ENCODE measurements at places on chromosomes 12 and 14.

DNA sequence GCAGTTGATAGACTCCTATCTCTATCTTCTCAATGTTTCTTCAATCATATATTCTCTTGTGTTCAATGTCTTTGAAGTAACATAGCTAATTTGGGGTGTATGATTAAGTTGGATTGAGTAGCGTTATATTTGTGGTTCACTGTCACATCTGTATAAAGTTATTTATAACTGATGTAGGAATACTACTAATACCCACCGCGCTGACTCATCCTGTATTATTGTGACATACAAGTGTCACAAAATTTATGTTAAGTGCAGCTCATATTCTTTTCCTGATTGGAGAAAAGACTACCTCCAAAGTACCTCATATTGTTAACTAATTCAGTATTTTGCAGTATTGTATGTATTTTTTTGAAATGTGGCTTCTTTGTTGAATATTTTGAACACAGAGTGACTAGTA, 940.8 kb downstream of the SLC6A15 start:
- DNase-seq, result no peak

DNA sequence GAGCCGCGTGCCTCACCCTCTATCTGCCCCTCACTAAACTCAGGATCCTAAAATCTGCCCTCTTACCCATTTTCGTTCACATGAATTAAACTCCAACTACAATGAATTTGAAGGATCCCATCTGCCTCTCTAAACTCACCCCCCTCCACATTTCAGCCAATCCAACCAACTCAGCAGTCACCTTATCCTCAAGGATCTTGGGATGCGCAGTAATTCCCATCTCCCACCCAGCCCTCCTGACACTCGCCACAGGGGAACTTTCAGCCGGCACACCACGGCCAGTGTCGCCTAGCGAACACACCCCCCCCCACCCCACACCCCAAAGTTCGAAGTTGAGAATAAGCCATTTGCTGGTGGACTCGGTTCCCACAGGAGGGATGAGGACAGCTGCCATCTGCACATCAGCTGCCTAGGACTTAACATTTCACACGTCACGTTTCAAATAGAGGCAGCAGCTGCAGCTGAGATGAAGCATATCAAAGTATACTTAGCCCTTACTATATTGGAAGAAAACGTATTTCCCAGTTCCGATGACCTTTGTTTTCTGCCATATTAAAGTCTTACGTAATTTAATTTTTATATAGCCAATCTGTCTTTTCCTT, 8.7 kb upstream of the SELPLG start:
- no peak for DNase-seq

DNA sequence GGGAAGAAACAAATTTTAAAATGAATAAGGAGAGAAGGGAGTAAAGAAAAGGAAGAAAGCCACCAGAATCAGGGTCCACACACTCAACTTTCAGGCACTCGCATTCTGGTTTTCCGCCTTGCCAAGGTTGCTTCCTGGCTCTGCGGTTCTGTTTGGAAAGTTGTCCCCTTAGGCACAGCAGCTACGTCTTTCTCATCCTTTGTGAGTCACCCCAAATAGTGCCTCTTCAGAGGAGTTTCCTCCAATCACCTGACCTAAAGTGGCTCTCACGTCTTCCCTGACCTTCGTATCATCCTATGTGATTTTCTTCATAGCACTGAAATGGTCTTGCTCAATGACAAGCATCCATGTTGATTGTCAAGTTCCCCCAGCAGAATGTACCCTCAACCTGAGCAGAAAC, 99.5 kb upstream of the TMCC3 start:
- no peak for DNase-seq

- DNase-seq, result no peak
Measured at GRCh38 chr12:103175625-103176024, 218.2 kb downstream of the ASCL1 start.

DNA sequence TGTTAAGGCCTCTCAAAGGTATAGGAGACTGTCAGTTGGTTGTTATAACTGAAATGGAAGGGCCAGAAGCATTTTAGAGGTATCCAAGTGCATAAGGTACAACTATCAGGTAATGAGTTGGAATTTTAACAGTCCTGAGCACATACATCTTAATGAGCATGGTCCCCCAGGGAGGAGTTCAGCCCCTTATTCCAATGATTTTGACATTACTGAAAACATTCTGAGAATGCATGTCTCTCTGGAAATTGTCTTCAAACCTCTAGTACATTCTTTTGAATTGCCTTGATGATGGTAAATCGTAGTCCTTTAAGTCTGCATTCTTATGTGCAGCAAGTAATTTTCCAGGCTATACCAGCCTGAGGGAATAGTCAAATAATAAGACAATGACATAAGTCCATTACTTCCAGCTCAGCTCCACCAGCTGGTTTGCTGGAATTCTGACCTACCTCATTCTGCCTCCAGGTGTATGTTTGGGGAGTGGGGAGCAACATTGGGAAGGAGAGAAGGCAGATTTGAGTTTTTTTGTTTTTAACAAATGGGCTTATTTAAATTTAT, 239.2 kb downstream of the MSRB3 start:
- DNase-seq, result no peak

GRCh38 chr14:89303456-89304435, 113.3 kb downstream of the FOXN3 start:
- DNase-seq, result peak; percentile 43

GRCh38 chr12:1319212-1319611, 275.2 kb downstream of the FBXL14 start:
- DNase-seq, result no peak

- DNase-seq, result no peak
Measured at GRCh38 chr12:28933864-28934527, 215.1 kb upstream of the FAR2 start.

GRCh38 chr12:45231515-45232145, 15.7 kb downstream of the ANO6 start:
- DNase-seq, result no peak

- DNase-seq, result no peak
Measured at GRCh38 chr14:25896777-25897176, 701.1 kb downstream of the NOVA1 start.

DNA sequence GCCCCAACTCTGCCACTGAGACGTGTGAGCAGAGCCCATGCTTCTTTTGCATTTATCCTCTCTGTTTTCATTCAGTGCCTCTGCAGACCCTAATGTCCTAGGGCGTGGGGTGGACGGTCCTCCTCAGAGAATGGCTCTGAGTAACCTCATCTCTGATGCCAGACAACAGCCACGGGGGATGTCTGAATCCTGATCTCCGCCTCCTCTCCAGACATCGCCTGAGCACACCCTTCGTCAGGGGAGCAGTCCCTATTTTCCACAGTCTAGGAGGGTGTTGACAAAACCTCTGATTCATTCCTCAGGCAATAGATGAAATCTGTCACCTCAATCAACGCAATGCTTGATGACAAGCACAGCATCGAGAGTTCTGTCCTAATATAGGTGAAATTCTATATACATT, 109.2 kb upstream of the DYRK2 start:
- DNase-seq, result no peak

- DNase-seq, result no peak
Measured at GRCh38 chr12:47378222-47378582, 298.4 kb upstream of the AMIGO2 start.

- DNase-seq, result no peak
Measured at GRCh38 chr12:93612776-93613175, 40.3 kb downstream of the SOCS2 start.

DNA sequence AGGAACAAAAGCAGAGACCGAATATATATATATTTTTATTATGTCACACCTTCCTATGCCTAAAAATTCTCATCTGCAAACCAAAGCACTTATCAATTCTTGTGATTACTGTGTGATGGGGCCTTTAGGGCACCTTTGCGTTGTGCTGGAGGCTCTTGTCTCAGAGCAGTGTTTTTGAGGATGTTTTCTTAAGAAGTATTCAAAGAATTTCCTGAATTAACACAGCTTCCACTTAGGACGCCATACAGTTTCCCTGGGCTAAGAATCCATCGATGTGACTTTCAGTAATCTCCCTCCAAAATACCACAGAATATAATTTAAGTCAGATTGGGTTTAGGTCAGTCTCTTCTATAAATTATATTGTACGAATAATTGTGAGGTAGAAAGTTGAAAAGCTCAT, 22.0 kb upstream of the HIF1A start:
- DNase-seq, result no peak

GRCh38 chr14:63209160-63209559, 4.9 kb downstream of the RHOJ start:
- no peak for DNase-seq

- no peak for DNase-seq
Measured at GRCh38 chr12:123153906-123154305, 3.0 kb upstream of the PITPNM2 start.

GRCh38 chr14:75306927-75307699, 28.5 kb downstream of the FOS start:
- no peak for DNase-seq

- peak; percentile 65 for DNase-seq
Measured at GRCh38 chr14:105315211-105315721, 718 bp downstream of the PACS2 start.

GRCh38 chr14:54929556-54929955, 26.9 kb upstream of the GCH1 start:
- no peak for DNase-seq

DNA sequence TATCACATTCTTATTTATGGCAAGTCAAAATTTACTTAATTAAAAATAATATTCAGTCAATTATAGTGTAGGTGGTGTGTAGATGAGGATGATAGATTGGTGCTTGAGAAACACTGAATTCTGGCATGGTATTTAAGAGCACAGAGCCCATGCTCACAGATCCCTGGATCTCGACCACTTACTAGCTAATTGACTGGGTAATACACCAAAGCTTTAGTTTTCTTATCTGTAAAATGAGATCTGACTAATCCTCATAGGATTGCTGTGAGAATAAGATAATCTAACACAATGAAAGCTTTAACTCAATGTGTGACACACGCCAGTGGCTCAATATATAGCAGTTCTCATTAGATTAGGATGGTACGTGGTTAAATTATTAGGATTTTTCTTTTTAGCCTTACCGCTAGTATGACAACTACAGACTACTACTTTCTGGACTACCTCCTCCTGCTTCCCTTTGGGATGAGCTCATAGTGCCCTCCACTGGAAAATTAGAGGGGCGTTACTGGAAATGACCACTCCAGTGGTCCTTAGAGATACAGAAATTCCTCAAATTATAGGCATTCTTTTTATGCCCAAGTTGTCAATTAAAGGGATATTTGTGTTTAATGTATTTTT, 482.8 kb upstream of the TBX3 start:
- DNase-seq, result no peak

GRCh38 chr12:66191547-66192126, 2.6 kb downstream of the IRAK3 start:
- DNase-seq, result no peak

- DNase-seq, result no peak
Measured at GRCh38 chr12:43736927-43737440, 21.6 kb downstream of the PUS7L start.

DNA sequence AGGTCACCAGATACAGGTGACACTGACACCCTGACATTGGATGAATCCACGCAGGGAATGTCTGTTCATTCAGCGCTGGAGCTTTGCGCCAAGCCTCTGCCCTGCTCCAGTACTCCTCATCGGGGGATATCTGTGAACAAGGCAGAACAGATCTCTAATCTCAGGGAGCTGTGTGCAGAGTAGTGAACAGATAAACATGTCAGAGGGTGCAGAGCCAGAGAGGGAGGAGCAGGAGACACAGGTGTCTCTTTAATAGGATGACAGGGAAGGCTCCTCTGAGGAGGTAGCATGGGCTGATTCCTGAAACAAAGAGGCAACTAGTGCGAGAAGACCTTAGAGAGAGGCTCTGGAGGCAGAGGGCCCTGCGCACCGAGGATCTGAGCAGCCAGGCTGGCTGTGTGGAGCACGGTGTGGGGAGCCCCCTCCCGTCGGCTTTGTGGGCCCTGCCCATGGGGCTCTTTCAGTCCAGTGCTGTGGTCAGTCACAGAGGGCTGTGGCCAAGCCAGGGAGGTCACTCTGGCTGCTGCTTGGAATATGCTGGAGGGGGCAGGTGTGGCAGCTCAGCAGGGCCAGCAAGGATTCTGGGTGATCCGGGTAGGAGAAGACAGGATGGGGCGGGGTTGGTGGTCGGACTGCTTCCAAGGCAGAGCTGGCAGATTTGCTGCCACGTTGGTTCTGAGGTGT, 55.6 kb downstream of the TECPR2 start:
- no peak for DNase-seq

- no peak for DNase-seq
Measured at GRCh38 chr12:113892556-113892955, 73.6 kb downstream of the RBM19 start.

- DNase-seq, result no peak
Measured at GRCh38 chr12:117574655-117575054, 213.2 kb upstream of the NOS1 start.

DNA sequence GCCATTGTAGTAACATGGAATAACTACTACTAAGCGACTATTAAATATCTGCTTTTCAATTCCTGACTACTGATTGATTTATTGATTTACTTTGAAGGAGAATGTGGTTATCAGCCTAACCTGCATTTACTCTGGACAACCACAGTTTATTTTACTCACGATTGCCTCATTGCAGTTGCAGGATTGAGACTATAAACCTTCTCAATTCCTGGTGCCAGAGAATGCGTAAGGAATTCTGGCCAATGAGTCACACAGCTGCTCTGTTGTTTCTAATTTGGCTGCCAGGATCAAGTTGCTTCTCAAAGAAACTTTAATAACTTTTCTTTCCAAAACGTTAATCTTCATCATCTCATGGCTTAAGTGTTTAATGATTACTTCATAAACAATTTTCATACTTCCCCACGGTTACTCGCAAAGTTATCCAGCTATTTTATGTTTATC, 13.1 kb upstream of the TMTC1 start:
- DNase-seq, result peak; percentile 16

DNA sequence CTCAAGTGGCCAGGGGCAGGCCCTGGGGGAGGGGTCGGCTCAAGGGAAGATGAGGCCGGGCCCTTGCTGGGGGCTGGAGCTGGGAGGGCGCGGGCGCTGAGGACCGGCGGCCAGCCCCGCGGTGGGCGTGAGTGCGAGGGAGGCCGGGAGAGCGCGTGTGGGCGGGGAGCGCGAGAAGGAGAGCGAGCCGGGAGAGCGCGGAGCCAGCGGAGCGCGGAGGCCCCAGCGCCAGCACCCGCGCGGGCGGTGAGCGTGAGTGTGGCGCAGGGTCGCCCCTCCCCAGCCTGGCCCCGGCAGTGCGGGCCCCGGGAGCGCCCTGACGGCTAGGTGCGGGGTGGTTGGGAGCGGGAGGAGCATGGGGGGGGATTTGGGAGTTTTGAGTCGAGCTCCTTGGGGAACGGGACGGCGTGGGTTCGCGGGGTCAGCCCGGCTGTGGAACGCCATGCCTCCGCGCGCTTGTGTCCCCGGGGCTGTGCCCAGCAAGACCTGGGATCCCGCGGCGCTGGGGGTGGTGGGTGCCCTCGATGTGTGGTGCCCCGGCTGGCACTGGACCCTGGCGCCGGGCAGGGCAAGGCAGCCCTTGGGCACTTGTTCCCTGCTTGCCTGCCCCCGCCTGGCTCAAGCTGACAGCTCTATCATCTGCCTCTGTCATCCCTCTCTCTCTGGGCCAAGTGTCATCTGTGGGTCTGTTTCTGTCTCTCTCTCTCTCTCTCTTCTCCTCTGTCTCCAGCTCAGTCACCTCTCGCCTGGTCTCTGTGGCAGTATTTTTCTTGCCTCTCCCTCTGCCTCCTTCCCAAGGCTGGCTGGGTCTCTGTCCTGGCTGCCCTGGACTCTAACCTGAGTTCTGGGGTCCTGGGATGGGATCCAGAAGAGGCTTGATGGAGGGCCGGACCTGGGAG, at the start of gene LBHD2:
Gene LBHD2 (plus strand): TSS at position 190 of the 899 bp plus-strand sequence. CDS start 1,803 bp downstream, outside the sequence.
- no peak for DNase-seq

GRCh38 chr12:65664715-65665250, 159.5 kb upstream of the HMGA2 start:
- DNase-seq, result no peak

- DNase-seq, result peak; percentile 18
Measured at GRCh38 chr12:11949738-11950411, 120.9 kb upstream of the BCL2L14 start.
